ENCODE measurements at places on chromosomes 7 and 10.

DNA sequence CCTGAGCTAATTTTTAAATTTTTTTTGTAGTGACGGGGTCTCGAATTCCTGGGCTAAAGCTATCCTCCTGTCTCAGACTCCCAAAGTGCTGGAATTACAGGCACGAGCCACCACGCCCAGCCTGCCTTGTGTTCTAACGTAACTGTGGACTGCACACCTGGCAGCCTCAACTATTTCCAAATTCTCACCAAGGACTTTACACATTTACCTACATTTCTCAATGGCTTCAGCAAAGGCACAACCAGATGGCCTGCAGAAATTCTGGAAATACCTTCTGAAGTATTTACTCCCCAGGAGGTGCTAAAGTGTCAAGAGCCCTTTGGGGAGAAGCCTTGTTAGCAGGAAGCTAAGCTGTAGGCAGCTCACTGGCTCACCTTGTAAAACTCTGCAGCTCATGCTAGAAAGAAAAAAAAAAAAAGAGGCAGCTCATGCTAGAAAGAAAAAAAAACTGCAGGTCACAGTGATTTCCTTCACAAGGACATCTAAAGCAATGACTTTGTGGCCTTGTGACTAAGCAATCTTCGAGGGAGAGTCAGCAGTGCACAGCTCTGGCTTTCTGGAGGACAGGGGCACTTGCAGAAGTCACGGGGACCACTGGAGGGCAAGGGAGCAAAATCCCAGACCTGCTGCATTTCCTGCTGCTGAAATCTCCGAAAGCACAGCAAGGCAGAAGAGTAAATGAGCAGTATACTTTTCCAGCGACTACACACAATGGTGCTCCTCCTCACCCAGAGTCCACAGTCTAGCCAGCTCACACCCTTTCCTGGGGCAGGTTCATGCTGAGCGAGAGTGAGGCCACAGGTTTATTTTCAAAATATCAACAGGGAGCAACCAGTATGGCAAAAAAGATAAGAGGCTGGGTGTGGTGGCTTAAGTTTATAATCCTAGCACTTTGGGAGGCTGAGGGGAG lies 40.4 kb downstream of the BAIAP2L1 start:
- DNase-seq, result no peak

DNA sequence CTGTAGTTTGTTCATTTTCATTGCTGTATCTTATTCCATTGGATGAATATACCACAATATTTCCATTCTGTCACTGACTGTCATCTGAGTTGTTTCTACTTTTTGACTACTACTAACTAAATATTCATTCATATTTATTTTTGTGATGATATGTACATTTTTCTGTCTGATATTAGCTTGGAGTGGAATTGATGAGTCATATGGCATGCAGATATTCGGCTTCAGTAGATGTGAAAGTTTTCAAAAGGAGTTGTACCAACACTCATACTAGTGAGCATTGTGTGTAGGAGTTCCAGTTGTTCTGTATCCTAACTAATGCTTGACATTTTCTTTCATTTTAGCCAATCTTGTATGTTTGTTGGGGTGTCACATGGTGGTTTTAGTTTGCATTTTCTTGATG lies 7.7 kb downstream of the RUNDC3B start:
- DNase-seq, result no peak

DNA sequence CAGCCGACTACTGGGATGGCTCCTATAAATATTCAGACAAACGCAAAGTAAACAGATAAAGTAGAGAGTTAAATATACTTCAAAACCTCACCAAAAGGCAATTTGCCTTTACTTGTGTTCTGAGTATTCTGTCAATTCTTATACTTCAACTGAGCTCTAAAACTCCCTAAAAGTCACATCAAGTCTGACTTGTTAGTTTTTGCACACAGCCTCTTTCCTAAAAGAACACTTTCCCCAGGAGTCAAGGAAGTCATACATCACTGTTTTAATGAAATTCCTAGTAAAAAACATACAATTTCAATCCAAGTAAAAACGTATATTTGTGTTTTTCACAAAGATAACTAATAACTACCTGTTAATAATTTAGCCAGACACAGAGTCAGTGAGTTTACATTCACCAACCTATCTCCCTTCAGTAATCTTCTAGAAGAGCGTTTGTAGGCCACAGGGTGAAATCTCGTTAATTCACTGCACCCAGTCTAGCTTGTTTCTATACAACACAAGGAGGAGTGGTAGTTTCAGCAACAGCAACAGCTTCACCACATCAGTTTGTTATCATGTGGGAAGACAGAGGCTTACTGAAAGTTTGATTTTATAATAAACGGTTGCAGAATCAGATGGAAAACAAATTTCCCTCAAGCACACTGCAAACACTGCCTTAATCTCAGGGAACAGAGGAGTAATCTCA lies 2.7 kb downstream of the COBL start:
- DNase-seq, result no peak

DNA sequence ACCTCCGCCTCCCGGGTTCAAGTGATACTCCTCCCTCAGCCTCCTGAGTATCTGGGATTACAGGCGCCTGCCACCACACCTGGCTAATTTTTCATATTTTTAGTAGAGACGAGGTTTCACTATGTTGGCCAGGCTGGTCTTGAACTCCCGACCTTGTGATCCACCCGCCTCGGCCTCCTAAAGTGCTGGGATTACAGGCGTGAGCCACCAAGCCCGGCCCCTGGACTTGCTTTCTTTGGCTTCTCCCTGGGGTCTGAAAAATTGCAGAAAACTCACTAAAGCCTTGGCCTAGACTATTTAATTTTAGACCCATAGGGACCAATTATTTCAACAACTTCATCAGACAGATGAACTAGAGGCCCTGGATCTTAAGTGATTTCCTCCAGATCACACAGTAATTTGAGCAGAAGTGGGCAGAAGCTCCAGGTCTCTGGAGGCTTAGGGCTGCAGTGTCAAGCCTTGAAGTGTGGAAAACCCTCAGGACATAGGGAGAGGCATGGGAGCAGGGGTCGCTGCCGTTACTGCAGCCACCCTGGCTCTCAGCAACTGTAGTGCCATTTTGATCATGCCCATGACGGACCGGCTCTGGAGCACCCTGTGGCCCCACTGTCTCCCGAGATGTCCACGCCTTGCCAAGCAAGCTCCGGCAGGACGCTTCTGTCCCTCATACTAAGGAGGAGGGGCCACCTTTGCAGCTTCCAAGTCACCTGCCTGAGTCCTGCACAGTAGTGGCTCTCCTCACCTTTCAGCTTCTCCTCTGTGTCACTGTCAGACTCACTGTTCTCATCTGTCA lies 72.4 kb downstream of the DENND2A start:
- DNase-seq, result no peak

- DNase-seq, result peak; percentile 29
These were observed 17.3 kb downstream of the MLXIPL start for GRCh38 chr7:73606801-73607691.

DNA sequence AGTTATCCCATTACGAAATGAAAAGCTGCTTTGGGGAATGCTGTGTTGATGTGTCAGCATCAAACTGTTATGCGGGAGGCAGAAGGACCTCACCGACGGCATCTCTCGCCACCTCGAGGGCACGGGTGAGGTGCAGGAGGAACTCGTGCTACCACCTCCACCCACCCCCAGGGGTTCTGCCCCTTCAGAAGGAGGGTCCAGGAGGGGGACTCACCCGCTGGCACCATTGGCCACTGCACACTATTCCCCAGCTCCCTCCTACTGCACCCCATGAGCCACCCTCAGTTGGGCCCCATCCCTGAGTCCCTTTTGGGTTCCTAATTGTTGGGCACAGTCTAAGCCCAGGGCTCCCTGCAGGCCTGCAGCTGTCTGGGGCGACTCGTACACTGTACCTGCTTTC lies 236.6 kb downstream of the PTPRN2 start:
- DNase-seq, result no peak

- no peak for DNase-seq
These were observed 8.4 kb downstream of the ATP6V1F start for GRCh38 chr7:128871050-128871449.

DNA sequence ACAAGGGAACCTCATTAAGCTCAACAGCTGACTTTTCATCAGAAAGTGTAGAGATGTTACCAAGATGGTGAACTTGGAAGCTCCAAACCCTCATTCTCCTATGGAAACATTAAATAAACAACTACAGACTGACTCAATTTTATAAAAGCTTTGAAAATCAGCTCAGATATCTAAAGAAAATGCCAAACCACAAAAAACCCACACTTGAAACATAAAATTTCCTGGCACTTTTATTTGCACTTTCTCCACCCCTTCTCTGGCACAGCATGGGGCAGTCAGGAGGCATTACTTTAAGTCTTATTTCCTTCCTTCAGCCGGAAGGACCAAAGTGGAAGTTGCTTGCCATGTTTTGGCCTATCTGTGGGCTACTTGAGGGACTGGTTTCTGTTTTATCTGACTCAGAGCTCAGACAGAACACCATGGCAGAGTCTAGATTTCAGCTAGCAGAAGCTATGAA lies 114.7 kb downstream of the ODAD2 start:
- DNase-seq, result no peak

- no peak for DNase-seq
These were observed 233.2 kb upstream of the PRKCQ start for GRCh38 chr10:6813306-6813705.

GRCh38 chr10:3401491-3401938 lies 228.9 kb upstream of the PITRM1 start:
- no peak for DNase-seq

GRCh38 chr7:16315280-16315679 lies 106.1 kb downstream of the CRPPA start:
- no peak for DNase-seq

- DNase-seq, result peak; percentile 76
These were observed 211.7 kb upstream of the HABP2 start for GRCh38 chr10:113341138-113341537.

DNA sequence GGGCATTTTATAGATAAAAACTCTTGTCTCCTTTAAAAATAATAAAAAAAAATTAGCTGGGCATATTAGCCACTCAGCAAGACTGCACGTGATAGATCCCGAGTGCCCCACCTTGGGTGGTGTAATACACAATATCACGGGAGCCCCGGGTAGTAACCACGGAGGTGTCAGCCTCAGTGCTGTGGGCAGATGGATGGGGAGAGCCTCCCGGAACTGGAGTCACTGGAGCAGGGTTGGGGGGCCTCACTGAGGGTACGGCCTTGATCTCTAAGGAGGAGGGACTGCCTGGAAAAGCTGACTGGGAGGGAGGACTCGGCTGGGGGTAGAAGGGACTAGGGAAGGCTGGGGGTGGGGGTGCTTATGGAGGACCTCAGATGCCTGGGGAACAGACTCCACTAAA lies 12.6 kb downstream of the LEP start:
- DNase-seq, result no peak

DNA sequence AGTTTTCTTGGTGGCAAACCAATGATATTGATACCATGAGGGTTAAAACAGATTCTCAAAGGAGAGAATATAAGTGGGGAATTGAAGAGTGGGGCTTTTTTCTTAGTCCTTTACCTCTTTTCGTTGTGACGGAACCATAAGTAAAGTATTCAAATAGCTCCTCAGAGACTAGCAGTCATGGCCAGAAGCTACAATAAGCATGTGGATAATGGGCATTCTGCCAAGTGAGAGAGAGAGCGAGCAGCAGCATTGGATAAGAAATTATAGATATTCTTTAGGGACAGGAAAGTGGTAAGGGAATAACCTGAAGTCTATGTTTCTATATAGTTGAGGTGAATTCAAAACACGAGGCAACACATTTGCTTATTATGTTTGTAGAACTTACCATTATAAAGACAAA lies 235.1 kb downstream of the SEMA3E start:
- no peak for DNase-seq

DNA sequence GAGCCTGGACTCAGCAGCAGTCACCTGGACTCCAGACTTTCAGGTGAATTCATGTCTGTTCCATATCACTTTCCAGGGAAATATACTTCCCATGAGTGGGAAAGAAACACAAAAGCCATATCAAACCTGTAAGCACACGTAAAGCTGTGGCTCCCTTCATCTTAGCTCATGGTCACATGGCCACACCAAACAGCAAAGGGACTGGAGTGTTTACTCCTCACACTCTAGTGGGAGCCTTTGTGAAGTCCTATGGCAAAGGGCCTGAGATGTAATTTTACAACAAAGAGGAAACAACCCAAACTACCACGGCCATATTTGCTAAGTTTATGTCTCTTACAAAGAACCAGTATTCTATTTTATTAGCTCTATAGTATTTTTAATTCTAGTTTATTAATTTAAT lies 16.3 kb downstream of the SFTPA1 start:
- DNase-seq, result no peak

- no peak for DNase-seq
These were observed 92.7 kb downstream of the CDK14 start for GRCh38 chr7:90688810-90689209.

- no peak for DNase-seq
These were observed 115.1 kb downstream of the CPED1 start for GRCh38 chr7:121103579-121103978.

GRCh38 chr10:97025613-97026242 lies 160.0 kb downstream of the SLIT1 start:
- DNase-seq, result peak; percentile 73

DNA sequence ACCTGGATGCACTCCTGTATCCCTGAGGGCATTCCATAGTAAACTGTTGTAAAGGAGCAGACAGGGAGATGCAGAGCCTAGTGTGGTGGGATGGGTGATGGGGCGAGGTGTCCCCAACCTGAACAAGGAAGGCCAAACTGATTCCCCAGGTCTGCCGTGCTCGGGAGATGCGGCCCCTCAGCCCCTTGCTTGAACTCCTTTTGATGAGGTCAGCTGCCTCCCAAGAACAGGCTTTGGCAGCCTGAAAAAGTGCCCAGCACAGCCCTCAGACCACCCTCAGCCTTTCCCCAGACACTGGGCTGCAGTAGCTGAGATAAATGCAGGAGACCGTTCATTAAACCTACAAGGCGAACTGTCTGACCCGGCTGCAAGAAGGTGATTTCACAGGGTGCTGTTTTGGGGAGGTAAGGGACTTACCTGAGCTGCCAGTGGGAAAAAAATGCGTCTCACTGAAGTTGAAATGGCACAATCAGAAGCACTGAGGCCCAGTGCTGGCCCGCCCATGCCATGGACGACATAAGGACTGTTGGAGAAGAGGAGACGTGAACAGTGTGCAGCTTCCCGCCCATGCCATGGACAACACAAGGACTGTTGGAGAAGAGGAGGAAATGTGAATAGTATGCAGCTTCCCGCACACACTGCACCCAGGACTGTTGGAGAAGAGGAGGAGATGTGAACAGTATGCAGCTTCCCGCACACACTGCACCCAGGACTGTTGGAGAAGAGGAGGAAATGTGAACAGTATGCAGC lies 148.4 kb upstream of the FAM20C start:
- no peak for DNase-seq

- DNase-seq, result no peak
These were observed 37.0 kb downstream of the FAM20C start for GRCh38 chr7:229184-229964.

All from epithelial cell of esophagus (primary cell).